ENCODE measurements at places on chromosomes 2 and 18.

DNA sequence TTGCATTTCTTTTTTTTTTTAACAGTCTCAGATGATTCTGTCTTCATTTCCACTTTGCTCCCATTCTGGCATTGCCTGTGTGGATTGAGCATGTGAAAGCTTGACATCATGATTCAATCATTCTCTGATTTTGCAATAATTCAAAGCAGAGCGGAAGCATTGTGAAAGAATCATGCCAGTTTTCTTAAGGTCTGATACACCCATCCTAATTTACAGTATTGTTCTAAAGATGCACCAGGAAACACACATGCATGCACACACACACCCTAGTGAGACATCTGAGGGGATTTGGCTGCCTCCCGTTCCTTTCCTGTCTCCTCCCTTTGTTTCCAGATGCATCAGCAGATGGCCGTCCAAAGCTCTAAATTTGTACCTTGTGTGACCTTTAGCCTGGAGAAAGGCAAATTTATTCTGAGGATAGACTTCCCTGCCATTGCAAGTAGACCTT lies 97.3 kb downstream of the FMNL2 start:
- DNase-seq: no peak

- DNase-seq: no peak
These were observed 115.5 kb upstream of the CHAC2 start for GRCh38 chr2:53652131-53652530.

DNA sequence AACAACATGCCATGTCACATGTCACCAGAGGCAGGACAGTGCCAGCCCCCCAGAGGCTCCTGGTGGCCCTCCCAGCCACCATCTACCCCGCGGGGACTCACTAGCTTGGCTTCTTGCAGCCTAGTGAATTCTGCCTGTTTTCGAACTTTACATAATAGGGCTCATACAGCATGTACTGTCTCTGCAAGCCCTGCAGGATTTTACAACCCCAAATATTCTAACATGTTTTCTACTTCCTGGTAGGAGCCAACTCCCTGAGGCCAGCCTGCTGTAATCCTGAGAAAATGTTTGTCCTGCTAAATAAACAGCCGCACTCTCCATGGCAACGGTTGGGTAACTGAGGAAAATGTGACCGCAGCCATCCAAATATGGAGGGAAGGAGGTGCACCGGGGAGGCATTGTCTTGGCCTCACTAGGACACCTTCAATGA lies 2.7 kb downstream of the PER2 start:
- no peak for DNase-seq

- no peak for DNase-seq
These were observed 18.2 kb upstream of the MGAT5 start for GRCh38 chr2:134235510-134236144.

DNA sequence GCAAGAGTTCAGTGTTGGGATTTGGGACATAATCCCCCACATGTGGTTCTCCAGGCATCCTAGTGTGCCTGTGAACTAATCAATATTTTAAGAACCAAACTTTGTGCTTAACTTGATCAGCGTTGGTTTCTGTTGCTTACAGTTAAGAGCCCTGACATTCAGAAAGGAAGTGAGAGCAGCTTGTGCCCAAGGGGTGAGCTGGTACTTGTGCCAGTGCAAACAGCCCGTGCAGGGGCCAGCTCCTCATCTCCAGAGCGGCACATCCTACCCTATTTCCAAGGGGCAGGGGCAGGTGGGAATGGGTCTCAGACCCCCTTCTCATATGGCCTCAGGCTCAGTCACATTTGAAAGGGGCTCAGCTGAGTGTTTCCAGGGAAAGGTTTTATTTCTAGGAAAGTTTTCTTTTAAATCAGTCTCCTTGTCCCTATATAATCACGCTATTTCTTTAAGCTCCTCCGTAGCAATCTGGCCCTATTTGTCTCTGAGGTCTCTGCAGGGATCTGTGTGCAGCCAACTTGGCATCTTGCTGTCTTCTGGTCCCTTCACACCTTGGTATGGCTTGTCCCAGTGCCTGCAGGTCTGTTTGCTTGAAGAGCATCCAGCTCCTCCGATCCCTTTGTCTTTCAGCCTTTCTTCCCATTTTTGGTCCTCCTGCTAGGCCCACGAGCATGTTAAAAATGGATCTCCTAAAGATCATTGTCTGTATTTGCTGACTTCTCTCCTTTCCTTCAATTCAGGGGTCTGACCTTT lies 358.9 kb downstream of the HRH4 start:
- DNase-seq: no peak

DNA sequence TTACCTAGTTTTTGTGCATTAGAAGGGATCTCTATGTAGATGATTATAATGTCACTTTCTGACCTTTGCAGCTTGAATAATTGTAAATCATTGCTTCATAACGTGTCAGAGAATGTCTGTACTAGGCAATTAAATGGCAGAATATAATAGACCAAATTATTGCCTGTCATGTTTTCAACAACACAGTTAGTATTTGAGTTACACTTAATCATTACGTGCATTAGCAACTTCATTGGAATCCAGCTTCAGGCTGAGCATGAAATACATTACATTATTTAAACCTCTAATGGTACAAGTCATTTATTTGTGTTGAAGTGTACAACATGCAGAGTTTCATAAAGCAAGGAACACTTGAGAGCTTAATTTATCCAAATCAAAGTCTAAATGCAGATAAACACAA lies 48.0 kb downstream of the ZNF407 start:
- DNase-seq: no peak
